ENCODE measurements at places on chromosomes 11 and 22. TPM values are rescaled to one million over a fixed set of nuclear protein-coding genes. Genes with fewer than 3 reads are reported as not detected.

GRCh38 chr22:29090039-29090438 lies 17.2 kb downstream of the KREMEN1 start:
- no peak for DNase-seq

Gene C11orf16
- polyA plus RNA-seq = not detected

- no peak for DNase-seq
These were observed 232.1 kb downstream of the BRD1 start for GRCh38 chr22:49595465-49596078.

GRCh38 chr11:61120706-61121191 lies 18.5 kb downstream of the CD5 start:
- DNase-seq = no peak

- no peak for DNase-seq
These were observed 30.7 kb downstream of the BUD13 start for GRCh38 chr11:116742104-116742503.

DNA sequence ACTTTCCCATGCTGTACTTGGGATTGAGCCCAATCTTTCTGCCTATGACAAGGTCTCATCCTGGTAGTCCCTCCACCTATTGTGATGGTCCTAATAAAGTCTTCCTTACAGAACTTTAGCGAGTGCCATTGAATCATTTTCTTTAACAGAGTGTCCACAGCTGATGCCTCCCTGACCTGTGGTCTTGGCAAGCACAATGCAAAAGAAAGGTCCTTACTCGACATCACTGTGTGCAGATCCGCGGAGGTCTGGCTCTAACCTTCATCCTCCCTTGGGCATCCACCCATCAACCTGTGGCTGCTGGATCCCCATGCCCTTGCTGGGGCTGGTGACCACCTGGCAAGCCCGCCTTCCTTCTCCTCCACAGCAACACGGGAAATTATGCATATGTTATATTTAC lies 1203.9 kb downstream of the TBC1D22A start:
- DNase-seq = no peak

Gene SELENOM
- 433 TPM for polyA plus RNA-seq

DNA sequence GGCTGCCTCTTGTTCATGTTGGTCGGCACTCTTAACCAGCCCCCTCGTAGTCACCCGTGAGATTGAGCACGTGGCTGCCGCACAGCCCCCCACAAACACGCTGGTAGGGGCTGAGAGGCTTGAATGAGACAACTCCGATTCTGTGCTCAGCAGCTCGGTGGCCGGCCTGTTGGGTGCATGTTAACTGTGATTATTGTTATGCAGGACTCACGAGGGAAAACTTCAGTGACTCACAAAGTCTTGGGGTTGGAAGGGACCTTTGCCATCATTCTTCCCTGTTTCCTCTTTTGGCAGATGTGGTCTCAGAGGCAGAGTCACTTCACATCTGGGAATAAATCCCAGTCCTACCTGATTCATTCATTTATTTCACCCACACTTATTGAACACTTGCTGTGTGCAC lies 75.2 kb downstream of the ADAMTS15 start:
- no peak for DNase-seq

Gene PDE2A
- polyA plus RNA-seq = 44.0 TPM

DNA sequence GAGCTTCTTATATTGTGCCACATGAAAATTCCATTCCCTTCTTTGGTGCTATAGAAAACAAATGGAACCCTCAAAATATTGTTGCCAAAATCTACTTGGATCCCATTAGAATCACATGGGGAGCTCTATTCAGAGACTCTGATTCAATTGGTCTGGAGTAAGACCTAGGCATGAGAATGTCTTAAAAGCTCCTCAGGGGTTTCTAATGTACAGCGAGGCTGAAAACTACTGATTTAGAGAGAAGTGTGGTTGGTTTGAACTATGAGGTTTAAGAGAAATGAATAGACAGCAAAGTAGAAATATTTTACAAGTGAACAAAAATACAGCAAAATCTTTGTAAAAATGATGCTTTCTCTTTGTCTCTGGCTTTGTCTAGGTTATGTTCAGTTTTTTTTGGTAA lies 514.7 kb downstream of the CNTN5 start:
- DNase-seq = no peak

Gene ZDHHC13
- polyA plus RNA-seq = 6.3 TPM

GRCh38 chr11:111793863-111794262 lies 27.7 kb upstream of the PPP2R1B start:
- no peak for DNase-seq

DNA sequence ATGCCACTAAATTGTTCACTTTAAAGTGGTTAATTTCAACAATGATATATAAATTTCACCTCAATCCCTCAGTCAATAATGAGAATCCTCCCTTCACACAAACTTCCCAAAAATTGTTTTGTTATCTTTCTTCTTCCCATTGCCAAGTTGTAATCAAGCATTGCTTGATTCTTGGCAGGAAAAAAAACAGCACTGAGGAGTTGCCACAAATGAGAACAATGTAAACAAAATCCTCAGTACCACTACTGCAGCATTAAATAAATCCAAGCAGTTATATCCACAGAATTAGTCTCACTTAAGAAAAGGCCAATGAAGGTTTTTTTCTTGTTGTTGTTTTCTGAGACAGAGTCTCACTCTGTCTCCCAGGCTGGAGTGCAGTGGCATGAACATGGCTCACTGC lies 38.2 kb downstream of the FAM168A start:
- no peak for DNase-seq

DNA sequence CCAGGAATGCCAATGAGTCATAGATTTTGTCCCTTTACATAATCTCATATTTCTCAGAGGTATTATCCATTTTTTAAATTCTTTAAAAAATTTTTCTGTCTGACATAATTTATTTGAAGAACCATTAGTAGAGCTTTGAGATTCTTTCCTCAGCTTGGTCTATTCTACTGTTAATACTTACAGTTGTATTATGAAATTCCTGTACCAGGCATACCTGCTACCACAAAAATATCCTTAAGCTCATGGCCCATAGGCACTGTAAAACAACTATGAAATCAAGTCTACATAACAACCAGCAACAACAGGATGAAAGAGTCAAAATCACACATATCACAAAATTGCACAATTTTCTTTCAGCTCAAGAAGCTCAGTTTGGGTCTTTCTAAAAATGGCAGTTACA lies 541.3 kb downstream of the LUZP2 start:
- DNase-seq = no peak

Gene APOA5
- not detected for polyA plus RNA-seq

DNA sequence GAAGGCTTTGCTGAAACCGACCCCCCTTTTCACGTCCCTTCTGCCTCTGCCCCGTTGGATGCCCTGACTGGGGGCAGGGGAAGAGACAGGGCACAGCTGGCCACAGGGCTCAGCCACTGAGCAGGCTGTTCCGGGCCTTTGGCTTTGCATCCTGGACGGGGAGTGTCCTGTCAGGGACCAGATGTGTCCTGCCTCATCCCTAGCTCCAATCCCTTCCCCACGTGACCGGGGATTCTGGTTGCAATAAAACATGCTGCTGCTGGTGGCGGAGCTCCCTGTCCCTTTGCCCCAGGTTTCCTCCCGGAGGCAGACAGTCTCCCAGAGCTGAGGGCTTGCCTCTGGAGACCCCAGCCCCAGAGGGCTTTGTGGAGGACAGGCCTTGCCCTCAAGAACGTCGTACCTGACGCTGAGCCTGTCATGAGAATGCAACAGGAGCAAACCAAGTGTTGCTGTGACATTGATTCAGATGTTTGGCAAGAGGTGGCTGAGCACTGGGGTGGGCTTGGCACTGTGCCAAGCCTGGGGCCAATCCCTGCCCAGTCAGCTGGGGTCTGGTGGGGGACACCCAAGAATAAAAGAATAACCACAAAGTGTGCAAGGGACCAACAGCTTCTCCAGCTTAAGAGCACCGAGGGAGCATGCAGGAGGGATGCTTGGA lies 7.3 kb downstream of the CDC42EP2 start:
- DNase-seq = no peak

Gene NRXN2
- polyA plus RNA-seq = 6.4 TPM

DNA sequence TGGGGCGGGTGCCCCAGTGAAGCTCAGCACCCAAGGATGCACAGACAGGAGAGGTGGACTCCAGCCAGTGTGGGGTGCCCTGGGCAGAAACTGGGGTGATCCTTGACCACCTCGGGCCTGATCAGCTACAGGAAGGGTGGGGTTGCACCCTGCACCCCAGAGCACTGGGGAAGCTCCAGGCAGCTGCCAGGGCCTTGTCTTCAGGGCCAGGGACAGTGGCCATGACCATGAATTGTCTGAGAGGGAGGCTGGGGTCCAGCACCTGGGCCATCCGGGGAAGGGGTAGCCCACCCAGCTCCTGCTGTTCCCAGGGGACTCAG lies 17.6 kb downstream of the IL17REL start:
- DNase-seq = no peak

- no peak for DNase-seq
These were observed 50.2 kb upstream of the FGF3 start for GRCh38 chr11:69869311-69869939.

GRCh38 chr11:9208726-9209501 lies 56.2 kb downstream of the DENND5A start:
- no peak for DNase-seq

DNA sequence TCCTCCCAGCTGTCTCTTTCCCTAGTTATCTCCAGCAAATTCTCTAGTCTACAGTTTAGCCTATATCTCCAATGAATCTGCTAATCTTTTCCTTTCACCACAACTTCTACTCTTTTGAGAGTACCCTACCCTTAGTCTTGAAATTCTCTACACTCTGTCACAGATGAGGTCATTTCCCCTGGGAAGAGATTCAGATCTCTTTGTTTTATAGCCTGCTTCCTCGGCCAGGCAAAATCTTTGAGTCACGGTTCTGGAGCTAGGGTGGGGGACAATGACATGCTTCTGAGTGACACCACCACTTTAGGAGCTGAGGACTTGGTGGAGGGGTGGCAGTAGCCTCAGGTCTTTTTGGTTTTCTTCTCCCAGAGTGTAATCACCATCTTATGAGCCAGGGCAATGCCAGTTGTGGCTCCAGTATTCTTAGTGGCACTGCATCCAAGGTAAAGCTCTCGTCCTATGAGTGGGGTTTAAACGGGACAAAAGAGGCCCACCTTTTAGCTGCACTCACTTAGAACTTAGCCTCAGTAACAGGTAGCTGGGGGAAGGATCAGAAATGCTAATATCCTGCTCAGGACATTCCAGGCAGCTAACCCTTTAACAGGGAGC lies 98.5 kb upstream of the RRM1 start:
- no peak for DNase-seq

- DNase-seq = no peak
These were observed 1539.4 kb upstream of the TENM4 start for GRCh38 chr11:80980227-80980626.

- DNase-seq = no peak
These were observed 106.7 kb upstream of the HSD17B12 start for GRCh38 chr11:43573873-43574272.

Gene MYBPC3
- polyA plus RNA-seq = 0.22 TPM
